HuH-7 (cell line): ENCODE measurements at places on chromosomes 6 and 20.

DNA sequence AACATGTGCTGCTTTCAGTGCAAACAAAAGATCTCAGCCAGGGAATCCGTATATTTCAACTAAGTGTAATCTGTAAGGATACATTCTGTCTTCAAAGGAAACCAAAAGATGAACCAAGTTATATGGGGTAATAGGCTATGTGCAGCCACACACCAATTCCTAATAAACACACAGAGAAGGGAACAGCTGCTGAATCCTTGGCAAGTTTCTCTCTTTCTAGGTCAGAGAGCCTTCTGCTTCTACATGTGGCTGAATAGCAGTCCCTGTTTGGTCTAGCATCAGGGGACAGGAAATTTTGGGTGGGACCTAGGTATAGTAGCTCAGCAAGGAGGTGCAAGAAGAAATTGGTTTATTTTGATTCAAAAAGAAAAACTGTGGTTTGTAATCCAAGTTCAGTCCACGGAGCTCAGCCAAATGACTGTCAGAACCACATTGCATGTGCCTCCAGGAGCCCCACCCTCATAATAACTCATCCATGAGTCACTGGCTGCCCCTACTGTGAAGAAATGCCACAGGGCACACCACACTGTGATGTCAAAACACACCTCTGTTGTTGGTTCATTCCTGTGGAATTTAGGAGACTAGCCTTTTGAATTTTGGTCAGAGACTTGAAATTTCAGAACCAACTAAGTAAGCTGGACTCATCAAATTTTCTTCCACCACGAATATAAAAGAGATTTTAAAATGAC lies 21.1 kb downstream of the SPTLC3 start:
- no peak for DNase-seq

GRCh38 chr6:33787954-33788693 lies 806 bp downstream of the LEMD2 start:
- peak; percentile 53 for DNase-seq

- DNase-seq, result peak; percentile 68
These were observed 504 bp downstream of the VPS16 start for GRCh38 chr20:2840967-2841531.

DNA sequence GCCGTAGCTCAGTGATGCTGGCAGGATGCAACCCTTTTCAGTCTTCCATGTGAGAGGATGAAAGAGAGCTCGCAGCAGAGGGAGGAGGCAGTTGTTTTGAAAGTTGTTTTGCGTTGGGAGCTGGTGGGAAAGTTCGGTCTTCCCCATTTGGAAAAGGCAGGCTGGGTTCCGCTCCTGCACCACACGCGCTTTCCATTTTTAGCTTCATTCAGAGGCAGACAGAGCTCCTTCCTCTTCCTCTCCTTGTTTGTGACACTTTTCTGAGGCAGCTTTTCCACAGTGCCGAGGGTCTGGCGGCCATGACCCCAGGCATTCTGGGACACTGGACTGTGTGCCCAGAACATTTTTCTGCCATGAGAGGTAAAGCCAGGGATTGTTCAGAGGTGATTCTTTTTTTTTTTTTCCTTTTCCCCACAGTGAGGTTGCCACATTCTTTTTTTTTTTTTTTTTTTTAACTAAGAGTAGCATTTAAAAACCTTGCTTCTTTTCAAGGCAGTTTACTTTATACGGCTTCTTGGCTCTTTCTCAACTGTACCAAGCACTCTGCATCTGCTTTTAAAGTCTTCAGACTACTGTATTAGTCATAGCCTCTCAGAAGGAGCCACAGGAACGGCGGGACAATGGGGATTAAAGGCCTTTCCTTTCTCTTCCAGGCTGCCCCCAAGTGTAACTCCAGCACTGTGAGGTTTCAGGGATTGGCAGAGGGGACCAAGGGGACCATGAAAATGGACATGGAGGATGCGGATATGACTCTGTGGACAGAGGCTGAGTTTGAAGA lies 1.6 kb downstream of the PRDM1 start:
- no peak for DNase-seq

- no peak for DNase-seq
These were observed 49.9 kb upstream of the CST7 start for GRCh38 chr20:24899153-24899552.

GRCh38 chr6:16006681-16007080 lies 122.2 kb upstream of the MYLIP start:
- DNase-seq, result no peak

- no peak for DNase-seq
These were observed 59.0 kb downstream of the MDGA1 start for GRCh38 chr6:37638414-37639341.

GRCh38 chr6:158835616-158836221 lies 16.6 kb upstream of the EZR start:
- peak; percentile 77 for DNase-seq

- DNase-seq, result peak; percentile 35
These were observed 32.2 kb upstream of the ERVFRD-1 start for GRCh38 chr6:11143394-11144371.

GRCh38 chr6:150689900-150690590 lies 90.4 kb downstream of the PLEKHG1 start:
- no peak for DNase-seq

GRCh38 chr6:15504581-15505350 lies 158.1 kb downstream of the DTNBP1 start:
- DNase-seq, result no peak

GRCh38 chr20:40511478-40511877 lies 177.6 kb downstream of the MAFB start:
- DNase-seq, result no peak

DNA sequence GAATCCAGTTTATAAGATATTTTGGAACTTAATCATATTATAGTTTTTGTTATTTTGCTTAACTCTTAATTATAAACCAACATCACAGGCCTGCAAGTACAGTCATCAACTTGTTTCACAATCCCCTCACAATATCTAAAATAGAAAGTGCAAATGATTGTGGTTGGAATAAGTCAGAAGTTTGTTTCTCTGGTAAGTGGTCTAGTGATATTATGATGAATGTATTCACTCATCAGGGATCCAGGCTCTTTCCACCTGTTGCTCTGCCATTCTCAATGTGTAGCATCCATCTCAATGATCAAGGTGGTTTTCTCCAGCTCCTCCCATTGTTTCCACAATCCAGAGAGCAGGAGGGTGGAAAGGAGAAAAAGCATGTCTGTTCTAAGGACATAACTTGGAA lies 54.2 kb downstream of the OPN5 start:
- DNase-seq, result no peak

GRCh38 chr20:63228806-63229205 lies 6.9 kb upstream of the BIRC7 start:
- DNase-seq, result no peak

DNA sequence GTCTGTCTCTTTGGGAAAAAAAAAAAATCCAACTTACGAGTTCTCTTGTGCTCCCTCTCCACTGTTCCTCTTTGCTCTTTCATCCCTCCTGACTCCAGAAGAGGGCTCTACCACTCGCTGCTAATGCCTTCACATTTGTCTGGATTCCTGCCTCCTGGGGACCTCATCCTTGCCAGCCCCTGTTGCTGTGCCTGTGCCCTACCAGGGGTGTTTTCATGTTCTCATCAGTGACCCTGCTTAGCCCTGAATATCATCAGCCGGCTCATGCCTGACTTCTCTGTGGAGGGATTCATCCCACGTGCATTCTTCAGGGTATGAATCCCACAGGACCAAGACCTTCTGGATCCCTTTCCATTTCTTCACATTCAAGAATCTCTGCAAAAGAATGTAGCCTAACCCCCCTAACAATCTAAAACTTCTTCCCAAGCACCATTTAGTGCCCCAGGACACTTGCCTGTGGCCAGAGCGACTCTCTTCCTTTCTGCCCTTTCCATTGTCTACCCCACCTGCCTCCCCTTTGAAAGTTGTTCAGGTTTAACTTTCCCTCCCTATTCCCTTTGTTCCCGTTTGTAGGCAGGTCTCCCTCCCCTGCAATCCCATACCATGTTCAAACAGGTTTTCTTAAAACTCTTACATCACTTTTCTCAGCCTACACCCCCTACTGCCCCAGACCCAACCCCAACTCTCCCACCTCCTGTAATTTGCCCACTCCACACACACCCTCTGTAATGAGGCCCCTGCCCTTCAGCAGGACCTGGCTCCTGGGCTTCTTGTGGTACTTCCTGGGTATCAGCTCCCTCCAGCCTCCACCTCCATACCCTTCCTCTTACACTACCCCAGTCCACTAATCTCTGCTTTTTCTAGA lies 50.2 kb downstream of the RREB1 start:
- DNase-seq, result no peak

DNA sequence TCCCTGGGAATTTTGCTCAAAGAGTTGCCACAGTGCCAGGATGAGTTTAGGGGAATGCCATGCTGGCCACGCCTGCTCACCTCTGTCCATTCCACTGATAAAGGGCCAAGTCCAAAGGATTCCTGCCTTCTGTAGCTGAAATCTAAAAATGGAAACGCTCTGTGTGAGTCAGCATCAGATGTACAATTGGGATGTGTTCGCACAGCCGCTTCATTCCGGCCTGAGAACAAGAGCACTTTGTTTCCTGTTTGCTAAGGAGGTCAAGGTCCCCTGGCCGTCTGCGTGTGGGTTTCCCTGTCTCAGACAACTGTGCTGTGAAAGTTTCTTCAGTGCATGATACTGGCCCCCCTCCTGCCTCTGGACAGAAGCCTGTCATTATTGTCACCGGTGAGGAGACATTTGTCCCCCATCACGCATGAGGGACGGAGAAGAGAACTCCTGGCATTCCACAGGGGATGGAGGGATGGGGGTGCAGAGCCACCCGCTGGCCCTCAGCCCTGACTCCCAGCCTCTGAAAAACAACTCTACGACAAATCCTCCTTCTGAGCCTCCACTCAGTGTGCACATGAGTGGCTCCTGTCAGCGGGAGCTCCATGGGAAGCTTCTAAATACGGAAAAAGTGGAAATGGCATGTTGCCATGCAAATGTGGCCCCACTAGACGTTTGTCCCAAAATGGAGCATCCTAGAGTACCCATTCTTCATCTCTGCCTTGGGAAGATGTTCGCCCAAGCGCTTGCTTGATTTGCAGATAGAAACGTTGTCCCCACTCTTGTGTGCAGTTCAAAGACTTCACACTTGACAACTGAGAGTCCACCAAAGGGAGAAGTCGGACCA lies 143.5 kb upstream of the AFDN start:
- peak; percentile 85 for DNase-seq

GRCh38 chr6:24967211-24967610 lies 31.5 kb upstream of the RIPOR2 start:
- no peak for DNase-seq

DNA sequence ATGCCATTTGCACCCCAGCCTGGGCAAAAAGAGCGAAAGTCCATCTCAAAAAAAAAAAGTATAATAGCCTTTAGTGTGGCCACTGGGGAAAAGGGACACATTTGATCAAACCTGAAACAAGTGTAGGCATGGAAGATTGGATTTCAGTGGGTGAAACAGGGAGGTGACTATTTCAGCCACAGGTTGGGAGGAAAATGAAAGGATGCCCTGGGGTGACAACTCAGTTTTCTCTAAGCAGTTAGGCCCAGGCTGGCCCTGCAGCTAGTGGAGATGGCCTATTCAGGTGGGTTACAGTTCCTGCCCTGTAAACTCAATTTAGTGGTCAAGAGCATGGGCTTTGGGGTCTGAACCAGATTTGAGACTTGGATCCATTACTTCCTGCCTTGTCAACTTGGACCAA lies 36.4 kb downstream of the SPATA2 start:
- DNase-seq, result no peak

GRCh38 chr20:41509316-41510200 lies 108.6 kb downstream of the CHD6 start:
- peak; percentile 66 for DNase-seq

GRCh38 chr20:13283869-13284829 lies 63.1 kb downstream of the ISM1 start:
- no peak for DNase-seq

GRCh38 chr6:25655723-25656122 lies 3.7 kb downstream of the SCGN start:
- DNase-seq, result no peak

- DNase-seq, result no peak
These were observed 135.0 kb downstream of the SLC16A10 start for GRCh38 chr6:111222341-111222740.

GRCh38 chr6:137892271-137892708 lies 25.2 kb downstream of the TNFAIP3 start:
- DNase-seq, result no peak

- no peak for DNase-seq
These were observed 39.4 kb downstream of the TFAP2A start for GRCh38 chr6:10375391-10375969.

DNA sequence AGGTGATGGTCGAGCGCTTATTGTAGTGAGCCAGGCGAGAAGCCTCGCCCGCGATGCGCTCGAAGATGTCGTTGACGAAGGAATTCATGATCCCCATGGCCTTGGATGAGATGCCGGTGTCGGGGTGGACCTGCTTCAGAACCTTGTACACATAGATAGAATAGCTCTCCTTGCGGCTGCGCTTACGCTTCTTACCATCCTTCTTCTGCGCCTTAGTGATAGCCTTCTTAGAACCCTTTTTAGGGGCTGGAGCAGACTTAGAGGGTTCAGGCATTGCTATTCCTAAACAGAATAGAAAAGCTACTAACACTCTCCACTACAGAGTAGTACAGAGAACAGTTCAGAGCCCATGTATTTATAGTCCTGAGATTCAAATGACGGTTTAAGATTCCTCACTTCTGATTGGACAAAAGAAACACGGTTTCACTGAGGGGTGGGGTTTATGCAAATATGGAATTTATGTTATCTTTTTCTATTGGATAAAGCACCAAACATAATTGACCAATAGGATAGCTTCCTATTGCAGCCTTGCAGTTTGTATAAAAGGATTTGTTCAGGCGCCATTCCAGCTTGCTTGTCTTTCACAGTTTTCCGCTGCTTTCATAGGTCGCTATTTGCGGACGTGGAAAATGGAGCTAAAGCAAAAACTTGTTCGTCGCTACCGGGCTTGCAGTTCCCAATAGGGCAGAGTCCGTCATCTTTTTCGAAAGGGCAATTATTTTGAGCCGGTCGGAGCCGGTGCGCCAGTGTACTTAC lies 43.7 kb upstream of the HFE start:
- peak; percentile 67 for DNase-seq

DNA sequence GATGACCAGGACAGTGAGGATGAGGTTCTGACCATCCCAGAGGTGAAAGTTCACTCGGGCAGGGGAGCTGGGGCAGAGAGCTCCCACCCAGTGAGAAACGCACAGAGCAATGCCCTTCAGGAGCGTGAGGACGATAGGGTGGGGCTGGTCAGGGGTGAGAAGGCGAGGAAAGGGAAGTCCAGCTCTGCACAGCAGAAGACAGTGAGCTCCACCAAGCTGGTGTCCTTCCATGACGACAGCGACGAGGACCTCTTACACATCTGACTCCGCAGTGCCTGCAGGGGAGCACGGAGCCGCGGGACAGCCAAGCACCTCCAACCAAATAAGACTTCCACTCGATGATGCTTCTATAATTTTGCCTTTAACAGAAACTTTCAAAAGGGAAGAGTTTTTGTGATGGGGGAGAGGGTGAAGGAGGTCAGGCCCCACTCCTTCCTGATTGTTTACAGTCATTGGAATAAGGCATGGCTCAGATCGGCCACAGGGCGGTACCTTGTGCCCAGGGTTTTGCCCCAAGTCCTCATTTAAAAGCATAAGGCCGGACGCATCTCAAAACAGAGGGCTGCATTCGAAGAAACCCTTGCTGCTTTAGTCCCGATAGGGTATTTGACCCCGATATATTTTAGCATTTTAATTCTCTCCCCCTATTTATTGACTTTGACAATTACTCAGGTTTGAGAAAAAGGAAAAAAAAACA lies 16.6 kb upstream of the SLC22A1 start:
- DNase-seq, result no peak
